ENCODE measurements at places on chromosomes 11 and 22. TPM values are rescaled to one million over a fixed set of nuclear protein-coding genes. Genes with fewer than 3 reads are reported as not detected.

The BAD gene
- total RNA-seq: 68.3 TPM

The TSSC4 gene
- total RNA-seq: 50.6 TPM

The F2 gene
- total RNA-seq: 0.19 TPM

The SAA2 gene
- not detected for total RNA-seq

DNA sequence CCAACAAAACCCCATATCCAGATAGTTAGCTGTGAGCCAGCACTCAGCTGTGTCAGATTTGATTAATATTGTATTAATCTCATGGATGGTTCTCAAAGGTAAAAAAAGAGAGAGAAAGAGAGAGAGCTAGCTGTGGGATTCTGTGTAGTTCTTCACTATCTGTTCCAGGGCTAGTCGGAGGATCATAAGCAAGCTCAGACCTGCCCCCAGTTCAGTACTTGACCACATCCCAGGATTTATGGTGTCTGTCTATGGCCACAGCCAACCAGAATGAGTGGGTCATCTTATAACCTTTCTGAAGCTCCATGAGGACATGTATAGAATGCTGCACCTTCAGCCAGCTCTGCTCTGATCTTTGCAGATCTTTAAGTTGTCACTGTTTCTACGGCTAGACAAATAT lies 13.5 kb upstream of the B3GNT6 start:
- peaks cover 12% of the 10 kb centered on the region for H3K4me1 ChIP-seq
- DNase-seq: no peak
- H3K27me3 ChIP-seq: no peaks in the 10 kb centered on the region

GRCh38 chr11:121670805-121671282 lies 218.1 kb upstream of the SORL1-AS1 start:
- peaks cover 13% of the 10 kb centered on the region for H3K27me3 ChIP-seq
- H3K27ac ChIP-seq: no peak overlapping the region
- H3K4me1 ChIP-seq: peaks cover 2% of the 10 kb centered on the region

- H3K4me3 ChIP-seq: peak overlapping the region; percentile 64
- H3K27ac ChIP-seq: peak overlapping the region; percentile 85
- H3K27me3 ChIP-seq: no peaks in the 10 kb centered on the region
- H3K4me1 ChIP-seq: peaks cover 42% of the 10 kb centered on the region
- no peaks in the 10 kb centered on the region for H3K36me3 ChIP-seq
- no peak for DNase-seq
Measured at GRCh38 chr11:45181193-45181888, 34.9 kb downstream of the PRDM11 start.

- no peak overlapping the region for H3K27ac ChIP-seq
- DNase-seq: no peak
- H3K27me3 ChIP-seq: no peaks in the 10 kb centered on the region
- peaks cover 38% of the 10 kb centered on the region for H3K4me1 ChIP-seq
- no peak overlapping the region for H3K4me3 ChIP-seq
Measured at GRCh38 chr11:27329867-27330632, 33.0 kb downstream of the CCDC34 start.

DNA sequence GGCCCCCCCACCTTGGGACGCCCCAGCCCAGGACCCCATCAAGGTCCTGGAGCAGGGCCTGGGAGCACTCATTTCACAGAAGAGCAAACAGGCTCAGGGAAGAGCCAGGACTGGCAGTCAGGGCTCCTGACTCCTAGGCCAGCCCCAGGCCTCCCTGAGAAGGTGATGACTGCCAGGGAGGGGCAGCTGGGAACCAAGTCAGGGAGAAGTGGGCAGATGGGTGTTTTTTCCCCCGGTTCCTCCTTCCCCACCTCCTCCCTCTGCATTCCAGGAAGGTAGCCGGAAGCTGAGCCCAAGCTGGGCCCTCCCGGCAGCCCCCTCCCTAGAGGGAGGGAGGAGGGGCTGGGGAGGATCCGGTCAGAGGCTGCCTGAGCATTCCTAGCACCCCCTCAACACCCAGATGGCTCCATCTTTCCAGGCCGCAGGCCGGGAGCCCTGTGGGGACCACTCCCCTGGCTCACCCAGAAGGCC lies 19.6 kb downstream of the MYRF start:
- DNase-seq: no peak
- H3K27ac ChIP-seq: no peak overlapping the region
- H3K27me3 ChIP-seq: no peaks in the 10 kb centered on the region
- no peaks in the 10 kb centered on the region for H3K36me3 ChIP-seq

DNA sequence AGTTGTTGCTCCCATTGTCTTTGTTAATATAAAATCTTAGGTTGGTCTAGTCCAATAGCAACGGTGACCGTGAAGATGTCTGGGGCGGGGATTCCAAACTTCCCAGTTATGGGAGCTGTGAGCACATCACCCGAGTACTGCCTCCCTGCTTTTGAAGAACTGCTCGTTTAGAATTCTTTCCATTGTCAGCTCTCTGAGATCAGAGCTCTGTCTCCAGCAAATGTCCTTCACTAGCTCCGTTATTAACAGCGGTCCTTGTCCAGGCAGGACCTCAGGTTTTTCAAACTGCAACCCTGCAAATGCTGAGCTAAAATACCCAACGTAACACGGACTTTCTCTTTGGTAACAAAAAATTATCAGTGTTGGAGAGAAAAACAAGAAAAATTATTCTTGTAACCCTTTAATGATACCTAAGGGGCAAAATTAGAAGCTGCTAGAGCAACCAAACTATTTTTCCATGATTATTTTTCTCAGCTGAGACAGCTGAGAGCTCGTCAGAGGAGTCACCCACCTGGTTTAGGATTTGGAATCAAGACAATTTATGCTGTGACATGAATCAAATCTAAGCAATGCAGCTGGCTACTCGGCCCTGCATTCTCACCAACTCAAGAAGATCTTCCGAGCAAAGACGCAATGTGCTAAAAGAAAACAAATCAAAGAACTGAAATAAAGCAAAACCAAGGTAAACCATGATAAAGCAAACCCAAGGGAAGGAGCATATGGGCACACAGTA lies 15.1 kb upstream of the EFCAB6 start:
- no peak overlapping the region for H3K27ac ChIP-seq
- peaks cover 3% of the 10 kb centered on the region for H3K27me3 ChIP-seq
- DNase-seq: no peak
- no peaks in the 10 kb centered on the region for H3K36me3 ChIP-seq
- no peak overlapping the region for H3K4me3 ChIP-seq

GRCh38 chr11:64466115-64466718 lies 107.3 kb downstream of the RPS6KA4 start:
- no peak overlapping the region for H3K27ac ChIP-seq
- H3K4me1 ChIP-seq: no peaks in the 10 kb centered on the region
- H3K4me3 ChIP-seq: no peak overlapping the region
- no peak for DNase-seq
- no peaks in the 10 kb centered on the region for H3K36me3 ChIP-seq
- peaks cover 43% of the 10 kb centered on the region for H3K27me3 ChIP-seq

DNA sequence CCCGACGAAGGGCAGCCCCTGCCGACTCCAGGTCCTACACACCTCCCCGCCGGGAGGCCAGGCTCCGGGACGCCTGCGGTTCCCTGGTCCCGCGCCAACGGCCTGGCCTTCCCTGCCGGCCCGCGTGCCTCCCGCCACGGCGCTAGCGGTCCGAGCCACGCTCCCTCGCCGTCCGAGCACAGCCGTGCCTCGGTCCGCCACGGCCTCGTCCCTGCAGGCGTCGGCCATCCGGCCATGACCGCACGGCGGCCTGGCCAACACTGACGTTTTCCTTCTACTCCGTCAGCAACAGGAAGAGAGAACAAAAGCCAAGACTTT lies 532 bp downstream of the EIF4G2 start:
- no peak for DNase-seq
- peaks cover 42% of the 10 kb centered on the region for H3K4me1 ChIP-seq
- peaks cover 43% of the 10 kb centered on the region for H3K36me3 ChIP-seq
- H3K27ac ChIP-seq: peak overlapping the region; percentile 100

DNA sequence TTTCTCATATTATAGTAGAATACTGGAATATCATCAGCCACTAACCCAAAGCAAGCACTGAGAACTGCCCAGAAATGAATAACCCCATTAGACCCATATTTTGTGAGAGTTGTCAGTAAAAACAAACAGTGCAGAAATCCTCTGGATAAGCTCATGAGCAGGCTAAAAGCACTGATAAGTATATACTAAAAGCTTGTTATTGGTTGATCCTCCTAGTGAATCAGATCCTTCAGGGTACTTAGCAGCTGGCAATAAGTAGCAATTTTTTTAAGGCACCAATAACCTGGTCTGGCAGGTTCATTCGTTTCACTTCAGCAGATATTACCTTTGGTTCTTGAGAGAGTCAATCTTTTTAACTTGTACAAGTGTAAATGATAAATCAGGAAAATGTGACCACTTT lies 1.2 kb downstream of the NOX4 start:
- peak overlapping the region; percentile 94 for H3K4me3 ChIP-seq
- H3K27me3 ChIP-seq: no peaks in the 10 kb centered on the region
- peak overlapping the region; percentile 96 for H3K27ac ChIP-seq
- no peak for DNase-seq

DNA sequence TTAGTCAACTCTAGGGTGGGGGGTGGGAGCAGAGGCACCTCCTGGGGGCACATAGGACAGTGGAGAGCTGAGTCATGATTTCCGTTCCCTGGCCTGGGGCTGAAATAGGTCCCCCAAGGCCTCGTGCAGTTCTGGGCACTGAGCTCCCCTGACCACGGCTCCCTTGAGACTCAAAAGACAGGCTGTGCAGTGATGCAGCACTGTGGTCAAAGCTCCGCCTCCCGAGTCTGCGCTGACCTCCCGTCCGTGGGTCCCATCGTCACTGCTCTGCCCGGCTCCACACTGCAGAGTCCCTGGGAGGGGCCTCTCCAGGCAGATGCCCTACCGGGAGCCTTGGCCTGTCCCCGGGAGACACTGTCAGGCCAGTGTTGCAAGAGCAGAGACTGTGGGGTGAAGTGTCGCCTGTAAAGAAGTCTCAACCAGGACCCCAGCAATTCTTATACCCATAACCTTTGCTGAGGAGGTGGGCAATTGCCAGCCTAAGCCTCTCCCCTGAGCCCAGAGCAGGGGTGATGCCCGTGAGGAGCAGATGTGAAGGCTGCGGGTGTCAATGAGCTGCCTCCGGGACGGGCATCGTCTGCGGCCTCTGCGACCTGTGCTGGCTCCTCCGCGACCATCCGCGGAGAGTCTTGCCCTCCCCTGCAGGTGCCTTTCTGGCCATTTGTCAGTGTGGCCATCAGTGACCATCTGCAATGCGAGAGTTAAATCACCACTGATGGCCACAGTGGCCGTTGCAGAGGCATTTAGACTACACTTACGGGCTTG lies 877.3 kb downstream of the BRD1 start:
- H3K4me3 ChIP-seq: no peak overlapping the region
- H3K36me3 ChIP-seq: no peaks in the 10 kb centered on the region
- no peaks in the 10 kb centered on the region for H3K27me3 ChIP-seq
- no peak overlapping the region for H3K27ac ChIP-seq

Data from osteocyte (in vitro differentiated cells).